ENCODE measurements at places on chromosomes 2 and 18.

- DNase-seq, result no peak
Observed at GRCh38 chr2:223852281-223852795, 15.0 kb upstream of the AP1S3 start.

GRCh38 chr2:48173141-48173540 lies 266.8 kb upstream of the FBXO11 start:
- DNase-seq, result no peak

DNA sequence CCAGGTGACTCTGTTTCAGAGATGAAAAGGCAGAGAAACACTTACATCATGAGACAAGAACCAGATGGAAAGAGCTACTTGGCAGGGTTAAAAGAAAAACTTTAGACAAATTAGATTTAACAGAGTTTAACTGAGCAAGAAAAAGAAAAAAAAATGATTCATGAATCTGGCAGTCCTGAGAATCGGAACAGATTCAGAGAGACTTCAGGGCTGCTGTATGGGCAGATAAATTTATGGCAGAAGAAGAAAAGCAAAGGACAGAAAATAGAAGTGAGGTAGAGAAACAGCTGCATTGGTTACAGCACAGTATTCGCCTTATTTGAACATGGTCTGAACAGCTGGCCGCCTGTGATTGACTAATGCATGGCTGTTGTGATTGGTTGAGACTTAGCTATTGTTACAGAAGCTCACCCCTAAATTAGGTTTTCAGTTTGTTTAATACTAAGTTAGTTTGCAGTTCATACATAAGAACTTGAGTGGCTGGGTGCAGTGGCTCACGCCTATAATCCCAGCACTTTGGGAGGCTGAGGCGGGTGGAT lies 43.0 kb upstream of the RHOB start:
- no peak for DNase-seq

GRCh38 chr18:76345901-76346300 lies 149.1 kb downstream of the ZNF516 start:
- no peak for DNase-seq

DNA sequence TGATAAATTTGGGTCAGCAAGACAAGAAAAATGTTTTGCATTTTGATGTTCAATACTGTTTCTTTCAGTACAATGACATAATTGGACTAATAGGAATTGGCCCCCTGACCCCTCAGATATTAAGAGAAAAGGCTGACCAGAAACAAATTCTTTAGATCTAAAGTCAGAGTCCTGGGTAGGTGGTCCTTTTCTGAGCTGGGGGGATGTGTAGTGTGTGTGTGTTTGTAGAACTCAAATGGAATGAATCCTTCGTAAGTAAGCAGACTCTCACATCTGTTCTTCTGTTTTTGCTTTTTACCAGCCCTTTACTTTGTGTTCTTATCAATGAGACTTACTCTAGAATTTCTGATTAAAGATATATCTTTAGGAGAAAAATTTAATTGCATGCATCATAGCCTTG lies 327.7 kb downstream of the TGIF1 start:
- DNase-seq, result no peak

DNA sequence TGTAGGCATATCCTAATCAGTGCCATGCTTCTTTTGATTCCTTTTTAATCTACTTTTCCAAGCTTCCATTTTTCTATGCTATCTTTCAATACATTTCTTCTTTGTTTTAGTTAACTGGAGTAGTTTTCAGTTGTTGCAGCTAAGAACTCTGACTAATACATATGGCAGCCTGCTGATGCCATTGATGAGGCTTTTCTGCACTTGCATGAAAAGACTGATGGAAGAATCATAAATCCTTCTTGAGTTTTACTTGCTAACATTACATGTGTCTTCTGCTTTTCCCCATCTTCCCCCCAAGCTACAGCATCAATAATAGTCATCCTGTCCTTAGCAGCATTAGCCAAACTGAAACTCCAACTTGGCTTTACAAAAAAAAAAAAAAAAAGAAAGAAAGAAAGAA lies 203.3 kb downstream of the LRP1B start:
- no peak for DNase-seq

DNA sequence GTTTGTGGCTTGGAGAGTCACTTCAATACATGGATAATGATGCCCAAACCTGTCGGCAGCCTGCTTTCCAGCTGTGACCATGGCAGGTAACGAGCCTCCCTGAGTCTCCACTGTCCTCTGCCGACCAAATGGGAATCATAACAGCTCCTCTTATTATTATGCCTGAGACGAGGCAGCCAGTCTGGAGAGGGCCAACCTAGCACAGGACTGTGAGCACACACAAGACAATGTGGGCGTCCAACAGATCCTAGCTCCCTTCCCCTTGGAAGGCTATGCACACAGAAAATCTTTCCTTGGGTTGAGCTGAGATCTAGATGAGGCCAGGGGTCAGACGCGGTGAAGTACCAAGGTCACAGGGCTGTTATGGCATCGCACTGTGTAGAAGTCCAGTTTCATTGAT lies 890 bp upstream of the SLC4A3 start:
- DNase-seq, result no peak
